ENCODE measurements at places on chromosomes 3 and 15.

DNA sequence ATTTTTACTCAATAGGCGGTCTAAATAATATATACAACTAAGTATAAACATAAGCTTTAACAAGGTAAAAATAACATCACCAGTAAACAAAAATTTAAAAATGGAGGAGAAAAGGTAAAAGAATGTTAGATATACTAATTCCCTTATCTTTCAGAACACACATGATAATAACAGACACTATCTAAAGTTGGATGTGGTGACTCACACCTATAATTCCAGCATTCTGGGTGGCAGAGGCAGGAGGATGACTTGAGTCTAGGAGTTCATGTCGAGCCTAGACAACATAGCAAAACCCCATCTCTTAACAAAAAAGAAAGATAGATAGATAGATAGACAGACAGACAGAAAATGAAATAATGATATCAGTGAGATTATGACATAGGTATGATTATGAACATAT lies 85.1 kb downstream of the STAG1 start:
- peak; percentile 58 for DNase-seq

DNA sequence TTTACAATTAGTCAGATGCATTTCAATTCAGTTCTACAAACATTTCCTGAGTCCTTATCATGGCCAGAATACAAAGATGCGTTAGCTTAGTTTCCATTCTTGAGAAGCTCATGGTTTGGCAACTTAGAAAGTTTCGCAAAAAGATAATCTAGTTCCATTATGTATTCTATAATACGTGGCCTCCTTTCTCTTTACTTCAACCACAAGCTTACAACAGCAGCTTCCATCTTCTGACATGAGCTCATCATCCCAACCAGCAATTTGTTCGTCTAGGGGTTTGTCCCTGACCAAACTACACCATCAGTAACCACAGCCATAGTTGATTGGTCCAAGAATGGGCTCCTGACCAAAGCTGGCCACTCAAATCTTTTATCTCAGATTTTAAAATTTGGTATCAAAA lies 267.6 kb upstream of the TBC1D5 start:
- no peak for DNase-seq

- no peak for DNase-seq
These were observed 8.0 kb downstream of the A4GNT start for GRCh38 chr3:138124188-138124587.

GRCh38 chr3:65173841-65174240 lies 486.0 kb upstream of the ADAMTS9 start:
- DNase-seq, result peak; percentile 66

DNA sequence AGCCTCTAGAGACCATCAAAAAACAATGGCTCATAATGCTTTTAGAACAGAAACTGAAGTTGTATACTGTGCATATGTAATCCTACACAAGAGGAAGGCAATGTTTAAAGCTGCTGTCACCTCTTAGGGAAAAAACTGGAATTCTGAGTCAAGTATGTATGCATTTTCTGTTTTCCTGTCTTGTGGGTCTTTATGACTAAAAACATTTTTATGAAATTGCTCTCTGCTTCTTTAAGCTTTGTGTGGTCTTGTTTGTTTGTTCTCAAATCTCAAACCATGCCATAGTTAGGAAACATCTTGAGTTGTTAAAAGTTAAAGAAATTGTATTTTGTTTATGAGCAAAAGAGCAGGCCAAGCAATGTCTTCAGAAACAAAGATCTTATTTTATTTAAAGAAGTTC lies 80.9 kb upstream of the SOX2 start:
- DNase-seq, result no peak

- DNase-seq, result no peak
These were observed 242.1 kb downstream of the THSD4 start for GRCh38 chr15:71357321-71357732.

- peak; percentile 74 for DNase-seq
These were observed 101.1 kb upstream of the CCNL1 start for GRCh38 chr3:157261000-157261399.

GRCh38 chr15:80471881-80472280 lies 67.7 kb downstream of the ARNT2 start:
- no peak for DNase-seq

DNA sequence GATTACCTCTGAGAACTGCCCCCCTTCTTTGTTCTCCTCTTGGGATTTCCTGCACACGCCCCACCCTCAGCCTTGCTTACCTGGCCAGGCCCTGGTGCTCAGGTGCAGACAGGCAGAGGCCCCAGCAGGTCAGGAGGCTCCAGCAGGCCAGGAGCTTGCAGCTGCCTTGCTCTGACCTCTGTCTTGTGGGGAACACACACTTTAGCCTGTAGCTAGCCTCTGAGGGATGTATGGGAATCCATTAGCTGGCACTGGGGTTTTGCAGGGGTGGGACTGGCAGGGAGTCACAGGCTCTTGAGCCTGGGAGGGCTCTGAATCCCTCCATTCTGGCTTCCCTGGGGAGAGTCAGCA lies 2.7 kb downstream of the SMAD6 start:
- no peak for DNase-seq

Data from amniotic epithelial cell (primary cell).